Activated CD4-positive, alpha-beta T cell treated with anti-CD3 and anti-CD28 coated beads, Interleukin-2, Interleukin-4, amounts not matched to agents 100 ng/mL and 50 ng/mL, durations not matched to agents 16 hours and 8 hours (primary cell): ENCODE measurements at places on chromosomes 7 and 10.

- DNase-seq, result no peak
Measured at GRCh38 chr10:35103882-35104281, 13.7 kb upstream of the CUL2 start.

GRCh38 chr10:62305813-62306212, 37.2 kb upstream of the RTKN2 start:
- no peak for DNase-seq

DNA sequence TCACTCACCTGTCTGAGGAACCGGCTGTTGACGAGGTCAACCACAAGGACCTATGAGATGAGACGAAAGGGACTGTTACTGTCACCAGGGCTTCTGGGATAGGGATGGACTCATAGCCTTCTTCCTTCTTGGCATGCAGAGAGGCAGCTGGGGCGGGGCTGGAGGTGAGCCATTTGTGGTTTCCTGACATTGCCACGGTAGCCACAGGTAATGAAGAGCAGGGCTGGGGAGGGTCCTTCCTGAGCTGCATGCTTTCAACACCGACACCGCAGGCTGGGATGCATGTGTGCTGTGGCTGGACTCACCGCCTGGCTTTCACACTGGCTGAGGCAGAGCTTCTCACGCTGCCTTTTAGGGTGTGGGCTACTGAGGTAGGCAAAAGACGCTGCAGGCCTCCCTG, 46.4 kb upstream of the MKRN1 start:
- no peak for DNase-seq

DNA sequence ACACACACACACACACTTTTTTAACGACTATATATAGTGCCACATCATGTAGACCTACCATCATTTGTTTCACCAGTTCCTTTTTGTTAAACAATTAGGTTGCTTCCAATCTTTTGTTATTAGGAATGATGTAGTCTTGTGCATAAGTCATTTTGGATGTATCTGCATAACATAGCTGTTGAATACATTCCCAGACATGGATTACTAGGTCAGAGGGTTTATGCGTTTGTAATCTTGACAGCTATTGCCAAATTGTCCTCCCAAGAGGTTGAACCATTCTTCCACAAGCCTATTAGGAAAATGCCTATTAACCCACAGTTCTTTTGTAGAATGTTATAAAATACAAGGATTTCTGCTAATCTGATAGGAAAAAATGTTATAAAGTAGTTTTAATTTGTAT, 87.3 kb downstream of the PALS2 start:
- no peak for DNase-seq

DNA sequence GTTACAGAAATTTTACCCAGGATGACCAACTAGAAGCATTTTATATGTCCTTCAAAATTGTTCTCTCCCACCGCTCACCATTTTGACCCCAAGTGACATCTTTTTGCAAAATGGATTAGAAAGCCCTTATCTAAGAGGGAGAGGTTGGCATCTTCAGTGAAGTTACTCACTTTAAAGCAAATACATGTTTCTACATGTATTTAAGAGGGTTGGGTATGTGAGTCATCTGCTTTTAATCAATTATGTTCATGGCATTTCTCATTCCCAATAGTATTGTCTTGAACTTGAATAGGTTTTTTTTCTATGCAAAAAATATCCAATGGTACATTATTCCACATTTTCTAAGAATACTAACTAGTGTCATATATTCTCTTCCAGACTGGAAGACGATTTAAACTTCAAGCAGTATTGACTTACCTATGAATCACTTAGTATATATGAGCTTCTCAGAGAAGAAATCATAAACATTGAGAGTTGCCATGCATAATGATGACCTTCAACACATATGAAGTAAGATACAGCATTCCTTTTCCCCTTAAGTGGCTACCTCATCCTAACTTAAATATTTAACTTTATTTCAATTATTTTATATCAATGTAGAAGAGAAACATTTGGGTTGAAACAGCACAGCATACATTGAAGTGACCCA, 132.8 kb downstream of the POLR1F start:
- no peak for DNase-seq

DNA sequence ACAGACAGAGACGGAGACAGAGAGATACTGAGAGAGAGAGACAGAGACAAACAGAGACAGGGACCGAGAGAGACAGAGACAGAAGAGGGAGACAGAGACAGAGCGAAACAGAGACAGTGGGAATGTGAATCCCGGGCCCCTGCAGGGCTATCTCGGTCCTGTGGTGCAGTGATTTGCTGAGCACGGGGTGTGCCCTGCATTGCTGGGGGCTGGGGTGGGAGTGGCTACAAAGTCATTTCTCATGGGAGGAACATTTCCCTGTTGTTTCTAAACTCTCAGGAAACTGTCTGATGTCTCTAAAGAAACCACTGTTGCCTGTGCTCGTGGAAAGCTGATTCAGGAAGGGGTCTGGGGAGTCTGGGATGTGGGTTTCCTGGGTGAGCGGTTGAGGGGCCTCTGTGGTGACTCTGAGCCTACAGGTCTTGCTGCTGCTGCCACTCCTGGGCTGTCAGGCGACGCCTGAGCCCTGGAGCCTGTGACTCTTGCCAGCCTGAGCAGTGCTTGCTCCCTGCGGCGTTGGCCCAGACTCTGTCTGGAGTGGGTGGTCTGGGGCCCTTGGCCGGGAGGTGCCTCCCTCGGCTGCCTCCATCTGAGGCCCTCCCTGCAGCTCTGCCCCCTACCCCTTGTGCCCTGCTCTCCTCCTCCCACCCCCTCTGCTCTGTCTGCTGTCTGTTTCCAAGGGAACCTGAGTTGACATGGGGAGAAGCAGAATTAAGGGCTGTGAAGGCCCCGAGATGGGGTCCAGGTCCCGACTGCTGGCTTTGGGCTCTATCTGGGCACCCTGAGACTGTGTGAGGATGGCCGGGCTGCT, 292.0 kb downstream of the WDR37 start:
- no peak for DNase-seq

GRCh38 chr7:11327633-11328032, 354.0 kb downstream of the PHF14 start:
- DNase-seq, result no peak

- no peak for DNase-seq
Measured at GRCh38 chr7:134368851-134369544, 52.3 kb upstream of the SLC35B4 start.

DNA sequence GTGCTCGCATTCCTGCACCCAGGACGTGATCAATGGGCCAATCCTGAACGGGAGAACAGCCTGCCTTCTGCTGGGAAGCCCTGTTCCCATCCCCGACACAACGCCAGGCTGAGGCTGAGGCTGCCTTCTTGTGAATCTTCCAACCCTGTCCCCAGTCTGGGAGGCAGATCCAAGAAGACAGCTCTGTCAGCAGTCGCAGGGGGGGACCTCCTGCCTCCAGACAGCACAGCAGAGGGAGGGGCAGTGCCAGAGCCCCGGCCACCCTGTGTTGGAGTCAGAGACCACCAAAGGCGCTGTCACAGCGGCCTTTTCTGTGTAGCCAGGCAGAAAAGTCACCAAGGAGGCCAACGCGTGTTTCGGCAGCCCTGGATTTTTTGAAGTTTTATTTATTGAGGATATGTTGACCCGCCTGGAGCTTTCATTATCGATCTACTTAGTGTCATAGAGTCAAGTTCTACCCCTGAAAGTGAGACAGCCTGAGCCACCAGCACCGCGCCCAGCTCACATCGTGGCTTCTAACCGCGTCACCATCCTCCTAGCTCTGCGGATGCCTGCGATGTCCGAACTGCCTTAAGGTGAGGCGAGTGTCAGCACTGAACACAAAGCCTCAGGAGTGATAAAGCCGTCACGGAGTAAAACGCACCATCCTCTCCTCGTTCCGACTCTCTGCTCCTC, 86.1 kb downstream of the PTPRN2 start:
- no peak for DNase-seq

GRCh38 chr10:91201213-91201996, 19.1 kb upstream of the PCGF5 start:
- peak; percentile 59 for DNase-seq
